ENCODE measurements at places on chromosomes 6 and 20.

GRCh38 chr6:156985309-156985708 is 208.1 kb downstream of the ARID1B start:
- no peak for DNase-seq

GRCh38 chr20:62807444-62808210 is 3.0 kb downstream of the OGFR start:
- DNase-seq = no peak

GRCh38 chr6:53641348-53641747 is 24.2 kb downstream of the KLHL31 start:
- no peak for DNase-seq

DNA sequence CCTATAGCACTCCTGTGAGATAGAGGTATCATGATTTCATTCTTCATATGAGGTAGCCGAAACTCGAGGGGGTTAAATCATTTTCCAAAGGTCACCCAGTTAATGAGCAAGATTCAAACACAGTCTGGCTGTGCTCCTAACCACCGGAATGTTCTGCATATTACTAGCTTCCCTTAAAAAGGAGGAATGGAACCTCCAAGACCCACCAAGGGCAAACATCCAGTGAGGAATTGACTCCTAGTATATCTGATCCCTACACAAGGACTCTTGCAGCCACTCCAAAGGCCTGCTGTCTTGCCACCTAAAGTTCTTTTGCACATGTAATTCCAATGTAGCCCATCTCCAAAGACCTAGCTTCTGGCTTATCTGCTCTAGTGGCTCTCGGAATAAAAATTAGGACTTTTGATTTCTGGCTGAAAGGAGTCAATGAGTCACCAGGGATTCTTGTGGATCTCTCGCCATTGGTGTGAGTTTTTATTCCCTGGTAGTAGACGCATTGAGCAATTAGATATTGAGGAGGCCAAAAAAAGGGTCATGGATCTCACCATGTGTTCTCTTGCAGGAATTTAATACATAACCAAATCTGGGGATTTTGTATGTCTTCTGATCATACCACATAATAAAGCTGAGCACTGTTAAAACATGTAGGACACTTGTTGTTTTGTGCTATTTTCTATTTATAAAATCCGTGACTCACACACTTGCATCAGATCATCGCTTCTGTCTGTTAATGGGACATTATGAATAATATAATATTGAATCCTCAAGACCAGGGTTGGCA is 9.1 kb downstream of the BCAS1 start:
- peak; percentile 77 for DNase-seq

DNA sequence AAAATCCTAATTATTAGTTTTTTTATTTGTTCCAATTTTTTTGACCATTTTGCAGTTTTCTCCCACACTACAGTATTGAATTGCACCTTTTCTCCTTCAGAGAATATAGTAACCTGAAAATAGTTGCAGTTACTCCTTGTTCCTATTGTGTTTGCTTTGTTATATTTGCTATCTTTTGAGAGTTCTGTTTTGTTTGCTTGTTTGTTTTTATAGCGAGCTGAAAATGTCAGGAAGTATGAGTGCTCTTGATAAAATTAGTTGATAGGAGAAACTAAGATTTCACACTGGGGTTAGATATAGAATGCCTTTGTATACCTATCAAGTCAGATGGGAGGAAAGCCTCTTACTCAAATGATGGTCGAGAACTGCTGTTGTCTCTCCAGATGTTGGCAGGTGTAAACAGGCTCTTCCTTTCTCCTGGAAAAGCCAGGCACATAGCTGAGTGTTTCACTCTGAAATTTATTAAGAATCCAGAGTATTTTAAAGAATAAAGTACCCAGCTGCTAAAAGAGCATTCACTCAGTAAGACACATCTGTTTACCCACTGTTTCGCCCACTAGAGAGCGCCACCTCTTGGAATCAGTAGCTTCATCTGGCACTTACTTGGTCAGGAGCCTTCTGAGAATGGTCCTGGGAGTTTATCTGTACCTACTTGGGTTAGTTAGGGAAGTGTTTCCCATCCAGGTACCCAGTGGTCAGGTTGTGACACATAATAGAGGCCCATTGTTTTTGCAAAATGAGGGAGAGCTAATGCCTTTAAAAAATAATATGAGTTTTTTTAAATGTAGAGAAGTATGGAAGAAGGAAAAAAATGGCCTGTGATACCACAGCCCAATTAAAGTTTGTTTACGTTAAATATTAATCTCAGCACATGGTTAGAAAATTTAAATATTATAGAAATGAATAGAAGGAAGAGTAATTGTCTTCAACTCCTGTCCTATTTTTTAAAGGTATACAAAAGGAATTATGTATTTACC is 11.2 kb downstream of the NT5DC1 start:
- DNase-seq = peak; percentile 56

DNA sequence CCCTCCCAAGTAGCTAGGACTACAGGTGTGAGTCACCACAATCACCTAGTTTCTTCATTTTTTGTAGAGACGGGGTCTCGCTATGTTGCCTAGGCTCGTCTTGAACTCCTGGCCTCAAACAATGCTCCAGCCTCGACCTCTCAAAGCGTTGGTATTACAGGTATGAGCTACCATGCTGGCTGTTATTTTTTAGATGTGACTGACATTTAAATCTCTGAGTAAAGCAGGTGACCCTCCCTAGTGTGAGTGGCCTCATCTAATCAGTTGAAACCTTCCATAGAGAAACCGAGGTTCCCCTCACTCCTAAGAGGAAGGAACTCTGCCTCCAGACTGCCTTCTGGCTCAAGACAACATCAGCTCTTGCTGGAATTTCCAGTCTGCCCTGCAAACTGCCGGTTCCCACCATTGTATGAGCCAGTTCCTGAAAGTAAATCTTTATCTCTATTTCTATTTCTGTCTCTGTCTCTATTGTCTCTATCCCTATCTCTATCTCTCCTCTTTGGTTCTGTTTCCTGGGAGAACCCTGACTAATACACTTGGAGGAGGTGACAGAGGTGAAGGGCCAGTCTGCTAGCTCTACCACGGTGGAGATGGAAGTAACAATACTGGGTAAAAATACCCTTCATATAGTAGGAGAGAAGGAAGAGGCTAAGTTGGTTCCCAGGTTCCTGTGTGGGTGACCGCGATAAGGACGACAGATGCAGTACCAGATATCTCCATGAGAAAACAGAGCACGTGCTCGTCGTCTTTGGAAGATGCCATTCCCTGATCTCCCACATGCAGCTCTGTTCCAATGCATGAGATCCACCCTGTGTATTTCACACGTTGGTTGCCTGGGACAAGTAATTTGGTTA is 81.0 kb downstream of the MYB start:
- no peak for DNase-seq

DNA sequence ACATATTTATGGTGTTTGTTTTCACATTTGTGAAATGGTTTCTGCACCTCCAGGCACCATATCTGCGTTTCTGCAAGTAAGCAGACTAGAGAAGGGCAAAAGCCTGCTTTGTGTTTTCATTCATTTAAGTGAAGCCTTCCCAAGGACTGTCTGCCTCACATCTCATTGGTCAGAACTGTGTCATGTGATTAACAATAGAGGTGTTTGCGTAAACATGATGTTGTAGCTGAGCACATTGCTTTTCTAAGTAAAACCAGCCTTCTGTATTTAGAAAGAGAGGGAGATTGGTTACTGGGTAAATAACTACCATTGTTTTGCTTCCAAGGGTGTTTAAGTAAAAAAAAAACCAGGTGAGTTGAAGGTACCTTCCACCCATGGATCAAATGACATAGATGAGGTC is 39.7 kb downstream of the SH3BGRL2 start:
- no peak for DNase-seq

- DNase-seq = no peak
Measured at GRCh38 chr6:143058987-143059386, 1.7 kb upstream of the AIG1 start.

DNA sequence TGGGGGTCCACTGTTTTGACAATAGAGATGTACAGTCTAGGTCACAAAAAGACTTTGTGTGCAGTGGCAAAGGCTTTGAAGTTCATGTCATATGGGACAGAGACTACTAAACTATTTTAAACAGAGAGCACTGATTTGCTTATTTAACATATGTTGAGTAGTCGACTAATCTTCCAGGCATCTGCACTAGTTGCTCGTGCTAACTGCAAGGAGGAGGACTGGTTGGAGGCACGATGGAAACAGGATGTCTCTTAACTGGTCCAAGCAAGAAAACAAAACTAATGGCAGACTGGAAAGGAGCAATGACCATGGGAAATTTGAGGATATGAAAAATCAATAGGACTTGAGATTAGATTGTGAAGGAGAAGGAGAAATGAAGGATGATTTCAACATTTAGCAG is 28.5 kb upstream of the ERVFRD-1 start:
- DNase-seq = no peak

DNA sequence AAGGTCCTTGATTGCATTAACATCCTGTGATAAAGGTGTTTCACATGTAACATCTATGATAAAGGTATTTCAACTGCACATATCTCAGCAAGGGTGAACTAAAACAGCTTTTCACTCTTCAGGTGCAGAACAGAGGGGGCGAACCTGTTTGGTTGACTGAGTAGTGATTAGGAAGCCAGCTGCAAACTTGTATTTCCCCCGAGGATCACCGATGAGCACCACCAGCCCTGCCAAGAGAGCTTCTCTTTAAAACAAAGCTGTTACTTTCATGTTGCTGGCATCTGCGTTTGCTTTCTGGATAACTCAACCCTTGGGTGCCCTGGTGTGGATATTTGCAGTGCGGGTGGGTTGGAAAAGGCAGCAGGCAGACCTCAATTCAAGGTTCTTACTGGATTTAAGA is 39.6 kb downstream of the JAG1 start:
- no peak for DNase-seq

DNA sequence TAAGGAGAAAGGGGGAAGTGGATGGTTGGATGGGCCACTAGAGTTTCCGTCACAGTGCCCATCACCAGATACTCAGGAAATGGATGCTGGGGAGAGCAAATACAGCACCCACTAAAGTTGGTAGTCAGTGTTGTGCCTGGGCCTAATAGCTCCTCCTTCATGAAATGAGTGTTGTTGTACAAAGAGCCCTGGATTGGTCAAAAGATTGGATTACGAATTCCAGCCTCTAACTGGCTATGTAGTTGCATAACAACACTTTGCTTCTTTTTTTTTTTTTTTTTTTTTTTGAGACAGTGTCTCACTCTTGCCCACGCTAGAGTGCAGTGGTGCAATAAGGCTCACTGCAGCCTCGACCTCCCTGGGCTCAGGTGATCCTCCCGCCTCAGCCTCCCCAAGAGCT is 27.4 kb downstream of the KCNG1 start:
- peak; percentile 4 for DNase-seq

GRCh38 chr6:155448668-155449449 is 6.8 kb downstream of the NOX3 start:
- no peak for DNase-seq
